CD4-positive, alpha-beta T cell treated with Interleukin-1 beta for 1 hour (primary cell): ENCODE measurements at places on chromosomes 6 and 20.

GRCh38 chr6:1917626-1918371 is 308.1 kb downstream of the FOXC1 start:
- no peak for DNase-seq

DNA sequence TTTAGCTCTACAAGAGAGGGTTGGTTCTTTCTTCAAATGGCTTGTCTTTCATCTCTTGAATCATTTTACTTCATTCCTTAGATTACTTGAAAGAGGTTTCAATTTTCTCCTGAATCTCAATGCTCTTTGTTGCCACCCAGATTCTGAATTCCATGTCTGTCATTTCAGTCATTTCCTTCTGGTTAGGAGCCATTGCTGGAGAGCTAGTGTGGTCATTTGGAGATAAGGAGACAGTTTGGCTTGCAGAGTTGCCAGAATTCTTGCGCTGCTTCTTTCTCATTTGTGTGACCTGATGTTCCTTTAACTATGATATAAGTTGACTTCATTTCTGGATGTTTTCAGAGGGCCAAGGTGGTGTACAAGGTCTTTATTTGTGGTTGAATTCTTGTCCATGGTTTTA is 157.8 kb downstream of the SLC22A3 start:
- DNase-seq, result no peak

GRCh38 chr20:62198496-62198895 is 15.7 kb downstream of the MTG2 start:
- no peak for DNase-seq

DNA sequence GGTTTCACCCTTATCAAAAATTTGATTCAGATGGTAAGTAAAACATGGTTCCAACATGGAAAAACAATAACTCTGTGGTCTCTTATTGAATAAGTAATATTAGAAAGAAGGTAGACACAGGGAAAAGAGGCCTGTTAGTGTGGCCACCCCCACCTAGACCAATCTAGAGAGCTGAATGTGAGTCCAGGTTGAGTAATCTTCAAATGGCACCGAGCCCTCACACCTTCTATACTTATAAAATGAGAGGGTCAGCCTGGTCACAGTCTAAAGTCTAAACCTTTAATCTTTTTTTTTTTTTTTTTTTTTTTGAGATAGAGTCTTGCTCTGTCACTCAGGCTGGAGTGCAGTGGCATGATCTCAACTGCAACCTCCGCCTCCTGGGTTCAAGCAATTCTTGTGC is 6.9 kb downstream of the FAM184A start:
- DNase-seq, result no peak

GRCh38 chr20:18164356-18164755 is 26.7 kb downstream of the KAT14 start:
- no peak for DNase-seq

DNA sequence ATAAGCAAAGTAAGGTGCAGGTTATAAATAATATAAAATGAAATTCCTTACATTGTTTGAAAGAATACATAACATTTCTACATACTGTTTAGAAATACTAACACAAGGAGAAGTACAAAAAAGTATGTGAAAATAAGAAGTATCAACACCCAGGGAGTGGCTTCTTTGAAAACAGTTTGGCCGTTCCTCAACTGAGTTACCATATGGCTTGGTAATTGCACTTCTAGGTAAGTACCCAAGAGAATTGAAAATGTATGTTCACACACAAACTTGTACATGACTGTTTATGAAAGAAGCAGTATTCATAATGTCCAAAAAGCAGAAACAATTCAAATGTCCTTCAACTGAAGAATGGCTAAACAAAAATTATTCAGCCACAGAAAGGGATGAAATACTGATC is 30.7 kb downstream of the PAK5 start:
- DNase-seq, result no peak

DNA sequence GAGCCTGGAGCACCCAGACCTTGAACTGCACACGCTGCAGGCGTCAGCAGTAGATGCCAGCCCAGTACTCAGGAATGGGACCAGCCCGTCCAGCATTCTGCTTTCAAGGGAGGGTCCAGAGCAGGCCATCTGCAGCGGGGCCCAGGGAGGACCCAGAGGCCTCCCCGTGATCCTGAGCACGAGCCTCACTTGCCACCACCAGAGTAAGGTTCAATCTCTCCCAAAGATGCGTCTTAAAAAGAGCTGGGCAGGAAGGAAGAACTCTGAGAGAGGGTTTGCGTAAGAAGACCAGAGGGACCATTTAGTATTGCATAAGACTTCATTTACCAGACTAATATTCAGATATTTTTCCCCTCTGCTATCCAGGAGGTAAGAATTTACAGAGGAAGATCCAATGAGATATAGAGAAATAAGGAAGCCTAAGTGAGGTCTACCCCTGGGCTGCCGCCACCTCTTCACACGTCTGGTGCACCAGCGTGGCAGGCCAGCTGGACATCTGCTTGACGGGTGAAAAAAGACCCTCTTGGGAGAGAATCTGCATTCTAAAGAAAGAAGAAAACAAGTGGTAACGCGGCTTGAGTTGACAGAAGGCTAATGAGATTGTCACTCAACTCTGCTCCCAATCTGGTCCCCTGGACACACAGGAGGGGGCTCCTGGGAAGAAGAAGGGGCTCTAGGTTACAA is 107.3 kb downstream of the PRND start:
- no peak for DNase-seq

GRCh38 chr6:104521176-104521575 is 338.5 kb downstream of the HACE1 start:
- DNase-seq, result no peak

DNA sequence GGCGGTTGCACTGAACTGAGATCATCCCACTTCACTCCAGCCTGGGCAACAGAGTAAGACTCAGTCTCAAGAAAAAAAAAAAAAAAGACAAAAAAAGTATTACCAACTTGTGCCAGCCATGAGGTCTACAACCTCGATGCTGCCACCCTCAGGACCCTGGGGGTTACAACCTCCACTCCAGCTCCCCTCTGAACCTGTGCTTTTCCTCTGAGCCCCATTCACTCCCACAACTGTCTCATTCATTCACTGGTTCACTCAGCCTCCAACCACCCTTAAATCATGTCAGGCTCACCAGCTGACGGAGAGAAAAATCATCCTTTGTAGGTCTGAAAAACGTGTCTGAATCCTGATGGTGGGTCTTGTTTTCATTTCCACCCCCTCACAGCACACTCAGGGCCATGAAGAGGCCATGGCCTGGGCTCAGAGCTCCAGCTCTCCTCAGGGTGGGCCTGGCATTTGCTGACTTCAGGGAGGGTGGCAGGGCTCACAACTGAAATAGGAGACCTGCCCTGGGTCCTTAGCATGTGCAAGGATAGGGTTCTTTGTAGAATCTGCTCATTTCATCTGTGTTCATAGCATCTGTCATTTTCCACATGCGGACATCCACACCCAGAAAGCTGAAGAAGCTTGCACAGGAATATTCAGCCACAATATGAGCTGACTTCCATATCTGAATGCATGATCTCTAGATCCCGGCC is 1.9 kb upstream of the ULBP1 start:
- peak; percentile 53 for DNase-seq

DNA sequence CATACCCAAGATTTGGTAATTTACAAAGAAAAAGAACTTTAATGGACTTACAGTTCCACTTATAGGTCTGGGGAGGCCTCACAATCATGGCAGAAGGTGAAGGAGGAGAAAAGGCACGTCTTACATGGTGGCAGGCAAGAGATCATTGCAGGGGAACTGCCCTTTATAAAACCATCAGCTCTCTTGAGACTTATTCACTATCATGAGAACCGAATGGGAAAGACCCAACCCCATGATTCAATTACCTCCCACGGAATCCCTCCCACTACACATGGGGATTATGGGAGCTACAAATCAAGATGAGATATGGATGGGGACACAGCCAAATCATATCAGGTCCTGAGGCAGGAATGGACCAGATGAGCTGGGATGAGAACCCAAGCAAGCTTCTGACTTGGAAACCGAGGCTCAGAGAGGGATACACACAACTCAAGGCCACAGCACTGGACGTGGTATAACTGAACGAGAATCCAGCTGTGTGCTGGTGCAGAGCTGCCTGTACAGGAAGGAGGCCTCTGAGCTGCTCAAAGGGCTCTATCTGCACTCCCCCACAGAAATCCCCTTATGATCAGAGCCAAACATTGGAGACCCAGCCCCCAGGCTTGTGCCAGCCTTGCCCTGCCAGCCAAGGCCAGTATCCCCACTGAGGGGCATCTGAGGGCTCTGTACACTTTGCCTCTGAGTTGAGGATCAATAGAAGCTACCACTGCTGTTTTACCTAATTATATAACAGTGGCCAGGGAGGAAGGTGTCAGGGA is 137.8 kb downstream of the CEBPB start:
- no peak for DNase-seq

DNA sequence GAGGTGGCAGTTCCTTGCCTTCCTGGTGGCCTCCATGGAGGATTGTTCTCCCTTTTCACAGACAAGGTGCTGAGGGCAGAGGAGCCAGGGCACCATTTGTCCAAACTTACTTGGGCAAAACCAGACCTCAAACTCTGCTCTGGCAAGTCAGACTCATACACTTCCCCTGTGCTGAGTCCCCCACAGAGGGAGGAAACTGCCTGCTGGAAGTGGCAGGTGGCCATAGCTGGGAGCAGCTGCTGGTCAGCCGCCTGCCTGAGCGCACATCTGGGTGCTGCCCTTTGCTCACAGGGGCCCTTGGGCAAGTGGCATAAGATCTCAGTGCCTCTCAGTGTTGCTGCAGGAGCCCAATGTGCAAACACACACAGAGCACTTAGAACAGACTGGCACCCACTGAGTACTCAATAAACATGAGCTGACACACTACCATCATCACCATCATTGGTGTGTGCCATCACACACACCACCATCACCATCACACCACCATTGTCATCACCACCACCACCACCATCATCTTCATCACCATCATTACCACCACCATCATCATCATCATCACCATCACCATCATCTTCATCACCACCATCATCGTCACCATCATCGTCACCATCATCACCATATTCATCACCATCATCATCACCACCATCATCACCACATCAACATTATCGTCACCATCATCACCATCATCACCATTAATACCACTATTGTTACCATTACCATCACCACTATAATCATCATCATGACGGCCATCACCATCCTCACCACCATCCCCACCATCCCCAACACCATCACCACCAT is 17.6 kb downstream of the NOL4L start:
- no peak for DNase-seq

- no peak for DNase-seq
These were observed 3.0 kb downstream of the CFB start for GRCh38 chr6:31948753-31949413.

- DNase-seq, result no peak
These were observed 55.1 kb upstream of the BACH2 start for GRCh38 chr6:90351696-90352095.

DNA sequence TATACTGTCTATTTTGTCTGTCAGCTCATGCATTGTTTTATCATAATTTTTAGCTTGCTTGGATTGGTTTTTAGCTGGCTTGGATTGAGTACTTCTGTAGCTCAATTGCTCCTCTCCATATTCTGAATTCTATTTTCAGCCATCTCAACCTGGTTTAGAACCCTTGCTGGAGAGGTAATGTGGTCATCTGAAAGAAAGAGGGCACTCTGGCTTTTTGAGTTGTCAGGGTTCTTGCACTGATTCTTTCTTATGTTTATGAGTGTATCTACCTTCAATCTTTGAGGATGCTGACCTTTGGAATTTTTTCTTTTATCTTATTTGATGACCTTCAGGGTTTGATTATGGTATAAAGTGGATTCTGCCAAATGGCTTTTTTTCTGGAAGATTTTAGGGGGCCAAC is 632.7 kb upstream of the ID4 start:
- DNase-seq, result no peak

- DNase-seq, result no peak
These were observed 6.5 kb upstream of the BCAS4 start for GRCh38 chr20:50788045-50788991.

DNA sequence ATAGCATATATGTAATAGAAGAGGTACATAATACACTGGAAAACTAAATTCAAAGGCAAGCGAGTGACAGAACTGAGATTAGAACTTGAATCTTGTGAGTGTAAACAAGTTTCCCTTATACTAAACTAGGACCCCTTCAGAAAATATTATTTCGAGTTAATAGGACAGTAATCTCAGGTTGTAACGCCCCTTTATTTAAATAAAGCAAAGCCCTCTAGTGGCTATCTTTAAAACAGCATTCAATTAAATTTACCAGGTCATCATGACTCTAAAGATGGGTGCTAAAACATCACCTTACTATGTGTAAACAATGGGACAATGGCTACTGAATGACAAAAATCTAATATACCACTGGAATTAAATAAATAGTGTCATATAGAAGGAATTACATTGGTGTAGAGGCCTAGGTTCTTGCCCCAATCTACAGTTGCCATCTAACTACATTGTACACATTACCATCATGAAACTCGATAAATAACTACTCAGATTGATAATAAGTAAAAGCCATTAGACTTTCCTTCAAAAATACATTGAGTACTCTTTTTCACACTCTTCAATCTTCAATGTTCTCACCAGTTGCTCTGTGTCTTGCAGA is 255.4 kb upstream of the IRAK1BP1 start:
- DNase-seq, result no peak

DNA sequence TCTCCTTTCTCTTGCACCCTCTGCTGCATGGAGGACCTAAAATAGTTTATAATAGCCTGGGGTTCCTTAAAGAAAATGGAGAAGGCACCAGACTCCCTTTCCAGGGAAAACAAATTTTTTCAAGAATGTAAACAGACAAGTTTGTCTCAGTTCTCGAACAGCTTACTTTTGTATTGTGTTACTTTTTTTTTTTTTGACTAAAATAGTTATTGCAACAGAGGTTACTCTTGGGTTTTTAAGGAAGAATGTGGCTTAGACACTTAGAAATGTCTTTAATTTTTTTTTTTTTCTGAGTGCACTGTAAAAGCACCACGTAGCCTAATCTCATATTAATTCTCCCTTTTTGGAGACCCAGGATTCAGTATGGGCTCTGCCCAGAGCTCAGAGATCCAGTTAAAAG is 148.7 kb upstream of the CARMIL1 start:
- no peak for DNase-seq

GRCh38 chr6:453152-453551 is 61.6 kb downstream of the IRF4 start:
- DNase-seq, result no peak

GRCh38 chr20:45935416-45936046 is 1.0 kb downstream of the PCIF1 start:
- no peak for DNase-seq

GRCh38 chr6:124494956-124495664 is 467.1 kb upstream of the RNF217 start:
- DNase-seq, result no peak

GRCh38 chr20:39909447-39909846 is 779.6 kb downstream of the MAFB start:
- DNase-seq, result no peak

GRCh38 chr6:16985513-16986284 is 116.2 kb upstream of the STMND1 start:
- no peak for DNase-seq

GRCh38 chr20:63409834-63410435 is 48.8 kb upstream of the CHRNA4 start:
- no peak for DNase-seq

DNA sequence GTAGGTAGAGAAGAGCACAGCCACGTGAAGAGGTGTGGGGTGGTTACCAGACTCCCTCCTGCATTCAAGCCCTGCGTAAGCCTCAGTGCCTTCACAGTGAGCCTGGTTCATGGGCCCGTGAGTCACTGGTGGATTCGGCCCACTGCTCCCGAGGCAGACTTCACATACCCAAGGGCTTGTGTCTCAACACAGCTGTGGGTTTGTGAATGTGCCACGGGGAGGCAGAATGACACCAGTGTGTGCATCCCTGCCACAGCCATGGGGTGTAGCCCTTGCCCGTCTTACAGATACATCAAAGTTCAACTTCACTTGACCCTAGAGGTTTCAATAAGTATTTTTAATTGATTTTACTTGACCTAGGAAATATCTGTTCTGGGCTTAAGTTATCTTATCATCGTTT is 108.5 kb downstream of the MAP3K4 start:
- DNase-seq, result no peak
